ENCODE measurements at places on chromosomes 7 and 10.
A peak's percentile ranks its signal among the peaks of the same experiment; 100 is the strongest.

GRCh38 chr7:41134300-41135255 lies 568.3 kb downstream of the INHBA start:
- no peak for DNase-seq

GRCh38 chr7:43639858-43640491 lies 57.1 kb downstream of the STK17A start:
- DNase-seq = no peak

DNA sequence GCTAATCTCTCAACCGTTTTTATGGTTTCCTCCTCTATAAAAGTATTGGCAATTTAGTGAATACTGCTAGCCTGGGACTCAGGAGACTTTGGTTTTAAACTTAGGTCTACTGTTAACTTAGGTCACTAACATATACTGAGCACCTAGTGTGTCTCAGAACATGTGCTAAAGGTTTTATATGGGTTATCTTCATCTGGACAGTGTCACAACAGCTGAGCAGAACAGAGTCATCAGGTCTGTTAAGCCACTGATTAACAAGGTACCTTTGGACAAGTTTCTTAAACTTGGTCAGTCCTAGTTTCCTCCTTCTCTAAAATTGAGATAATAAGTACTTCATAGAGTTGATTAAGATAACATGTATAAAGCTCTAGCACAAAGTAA lies 30.6 kb downstream of the NET1 start:
- DNase-seq = no peak

- peak; percentile 23 for DNase-seq
Measured at GRCh38 chr7:151086802-151087244, 548 bp downstream of the AGAP3 start.

DNA sequence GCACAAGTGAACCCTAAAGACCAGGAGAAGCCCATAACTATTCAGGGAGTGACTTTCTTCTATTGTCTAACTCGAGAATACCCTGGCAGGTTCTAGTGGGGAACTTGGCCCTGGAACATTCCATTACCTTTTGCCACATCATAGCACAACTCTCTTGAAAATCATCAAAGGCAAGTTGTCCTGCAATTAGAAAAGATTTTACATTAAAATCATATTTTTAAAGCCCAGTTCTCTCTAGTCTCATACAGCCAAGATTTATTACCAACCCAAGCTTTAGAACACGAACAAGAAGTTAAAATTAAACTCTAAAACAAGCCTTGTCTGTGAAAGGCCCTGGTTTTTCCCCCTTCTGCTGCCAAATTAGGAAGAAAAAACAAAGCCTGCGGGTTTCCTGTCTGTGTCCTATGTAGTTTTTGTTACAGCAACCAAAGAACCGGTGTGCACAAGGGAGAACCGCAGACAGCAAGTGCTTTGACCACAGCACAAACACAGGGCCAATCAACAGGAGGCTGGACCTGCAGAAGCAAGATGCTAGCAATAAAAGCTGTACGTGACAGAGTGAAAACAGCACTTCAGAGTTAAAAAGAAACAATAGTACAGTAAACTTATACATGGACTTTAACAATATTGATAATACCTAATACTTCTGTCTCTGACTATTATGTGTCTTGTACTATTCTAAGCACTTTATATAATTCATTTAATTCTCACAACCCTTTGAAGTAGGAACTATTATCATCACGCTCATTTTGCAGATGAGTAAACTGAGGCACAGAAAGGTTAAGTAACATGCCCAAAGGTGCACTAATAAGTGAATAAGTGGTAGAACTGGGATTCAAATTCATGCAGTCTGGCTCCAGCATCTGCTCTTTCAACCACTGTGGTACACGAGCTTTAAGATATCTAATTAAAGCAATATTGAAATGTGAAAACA lies 65.8 kb downstream of the STK17A start:
- DNase-seq = peak; percentile 56

DNA sequence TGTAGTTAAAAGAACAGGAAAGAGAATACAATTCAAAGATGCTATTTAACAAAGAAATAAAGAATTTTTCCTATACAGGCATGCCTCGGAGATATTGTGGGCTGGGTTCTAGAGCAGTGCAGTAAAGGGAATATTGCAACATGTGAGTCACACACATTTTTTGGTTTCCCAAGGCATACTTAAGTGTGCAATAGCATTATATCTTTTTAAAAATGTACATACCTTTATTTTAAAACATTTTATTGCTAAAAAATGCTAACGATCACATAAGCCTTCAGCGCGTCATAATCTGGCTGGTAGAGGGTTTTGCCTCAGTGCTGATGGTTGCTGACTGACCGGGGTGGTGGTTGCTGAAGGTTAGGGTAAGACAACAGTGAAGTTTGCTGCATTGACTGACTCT lies 54.4 kb downstream of the ESYT2 start:
- no peak for DNase-seq

DNA sequence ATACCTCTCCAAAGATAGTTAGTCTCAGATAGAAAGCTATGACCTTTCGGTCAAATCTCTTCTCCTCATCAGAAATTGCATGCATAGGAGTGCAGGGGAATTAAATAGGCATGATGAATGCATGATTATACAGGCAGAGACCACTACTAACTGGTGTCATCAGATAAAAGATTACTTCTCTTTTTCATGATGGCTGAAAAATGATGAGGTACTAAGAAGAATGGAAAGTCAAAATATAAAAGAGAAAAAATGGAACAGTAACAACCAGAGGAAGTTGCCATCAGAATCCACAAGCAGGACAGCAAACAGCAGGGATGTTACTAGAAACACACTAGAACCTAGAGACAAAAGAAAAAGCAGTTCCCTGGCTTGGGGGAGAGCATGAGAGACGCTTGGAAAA lies 31.6 kb downstream of the CTTNBP2 start:
- no peak for DNase-seq

GRCh38 chr7:27143023-27143949 lies at the start of gene HOXA5:
HOXA5 (minus strand) TSS chr7:27143681; CDS start chr7:27143607, 74 bp downstream.
- no peak for DNase-seq

- peak; percentile 29 for DNase-seq
Measured at GRCh38 chr10:132306864-132307751, 642 bp downstream of the STK32C start.

- no peak for DNase-seq
Measured at GRCh38 chr10:119237722-119238436, 30.5 kb downstream of the GRK5 start.

GRCh38 chr7:7569081-7569527 lies 2.4 kb downstream of the MIOS start:
- no peak for DNase-seq

GRCh38 chr10:86716466-86716865 lies 40.0 kb upstream of the BMPR1A start:
- no peak for DNase-seq

DNA sequence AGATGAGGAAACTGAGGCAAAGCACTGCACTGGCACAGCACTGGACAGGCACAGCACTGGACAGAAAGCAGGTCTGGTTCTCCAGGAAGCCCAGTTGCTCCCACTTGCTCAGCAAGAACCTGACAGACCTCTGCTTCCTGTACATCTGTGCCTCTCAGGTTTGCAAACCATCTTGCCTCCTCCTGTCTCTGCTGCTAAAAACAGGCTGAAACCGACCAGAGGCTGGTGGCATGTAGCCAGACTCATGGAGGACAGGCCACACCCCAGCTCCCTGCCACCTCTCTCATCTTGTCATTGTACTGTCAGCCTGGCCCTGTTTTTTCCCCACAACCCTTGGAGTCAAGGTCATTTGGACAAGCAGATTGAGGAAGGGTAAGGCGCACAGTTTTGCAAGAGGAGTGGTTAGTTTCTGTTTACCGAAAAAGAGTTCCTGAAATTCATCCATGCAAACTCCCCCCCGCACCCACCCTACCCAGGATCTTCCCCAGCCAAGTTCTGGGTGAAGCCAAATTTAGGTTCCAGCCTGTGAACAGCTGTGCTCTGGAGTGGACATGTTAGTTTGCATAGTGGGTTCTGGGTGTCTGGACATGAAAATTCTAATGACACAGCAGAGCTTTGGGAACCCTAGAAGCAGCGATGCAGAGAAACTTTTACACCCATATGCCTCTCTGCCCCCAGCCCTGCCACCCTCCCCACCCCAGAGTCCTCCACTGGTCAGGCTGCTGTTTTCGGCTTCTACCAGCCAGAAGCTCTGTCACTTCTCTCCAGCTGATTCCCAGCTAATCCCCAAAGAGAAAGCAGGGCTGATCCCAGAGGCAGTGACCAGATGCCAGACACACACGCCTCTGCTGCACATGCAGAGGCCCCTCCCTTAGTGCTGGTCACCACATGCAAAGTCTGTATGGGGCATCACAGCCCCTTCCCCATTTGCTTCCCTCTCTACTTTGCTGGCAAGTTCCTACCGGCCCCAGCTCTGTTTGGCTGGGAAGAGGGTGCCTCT lies 8.5 kb upstream of the C10orf105 start:
- peak; percentile 58 for DNase-seq

GRCh38 chr10:26881600-26882331 lies 21.0 kb upstream of the ABI1 start:
- DNase-seq = no peak

DNA sequence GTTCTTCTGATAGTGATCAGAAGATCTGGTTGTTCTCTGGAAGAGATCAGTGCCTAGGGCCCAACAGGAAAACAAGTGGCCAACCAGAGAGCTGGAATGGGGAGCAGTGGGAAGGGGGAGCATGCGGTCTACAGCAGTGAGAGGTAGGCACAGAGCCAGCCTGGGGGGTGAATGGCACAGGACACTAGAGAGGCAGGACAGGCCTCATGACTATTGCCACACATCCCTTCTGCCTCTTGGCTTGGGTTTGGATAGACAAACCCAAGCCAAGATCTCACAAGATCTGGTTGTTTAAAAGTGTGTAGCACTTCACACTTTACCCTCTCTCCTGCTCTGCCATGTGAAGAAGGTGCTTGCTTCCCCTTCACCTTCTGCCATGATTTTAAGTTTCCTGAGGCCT lies 224.4 kb downstream of the ARHGAP12 start:
- DNase-seq = no peak

GRCh38 chr7:94787285-94787684 lies 120.1 kb upstream of the PPP1R9A start:
- no peak for DNase-seq

DNA sequence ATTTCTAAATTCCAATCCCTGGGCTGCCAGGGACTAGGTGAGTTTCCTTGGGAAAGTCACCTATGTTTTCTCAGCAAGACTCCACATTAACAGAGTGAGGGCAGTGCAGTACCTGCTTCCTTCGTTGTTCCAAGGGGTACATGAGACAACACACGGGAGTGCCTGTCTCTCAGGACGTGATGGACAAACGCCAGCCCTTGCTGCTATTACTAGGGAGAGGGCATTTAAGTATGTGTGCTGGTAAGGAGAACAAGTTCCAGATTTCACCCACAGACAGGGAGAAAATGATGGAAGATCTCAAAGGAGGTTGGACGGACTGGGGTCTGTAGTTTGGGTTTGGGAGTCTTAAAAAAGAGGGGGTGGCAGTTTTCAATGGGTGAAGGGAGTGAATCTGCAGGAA lies 195.7 kb downstream of the HERPUD2 start:
- no peak for DNase-seq

DNA sequence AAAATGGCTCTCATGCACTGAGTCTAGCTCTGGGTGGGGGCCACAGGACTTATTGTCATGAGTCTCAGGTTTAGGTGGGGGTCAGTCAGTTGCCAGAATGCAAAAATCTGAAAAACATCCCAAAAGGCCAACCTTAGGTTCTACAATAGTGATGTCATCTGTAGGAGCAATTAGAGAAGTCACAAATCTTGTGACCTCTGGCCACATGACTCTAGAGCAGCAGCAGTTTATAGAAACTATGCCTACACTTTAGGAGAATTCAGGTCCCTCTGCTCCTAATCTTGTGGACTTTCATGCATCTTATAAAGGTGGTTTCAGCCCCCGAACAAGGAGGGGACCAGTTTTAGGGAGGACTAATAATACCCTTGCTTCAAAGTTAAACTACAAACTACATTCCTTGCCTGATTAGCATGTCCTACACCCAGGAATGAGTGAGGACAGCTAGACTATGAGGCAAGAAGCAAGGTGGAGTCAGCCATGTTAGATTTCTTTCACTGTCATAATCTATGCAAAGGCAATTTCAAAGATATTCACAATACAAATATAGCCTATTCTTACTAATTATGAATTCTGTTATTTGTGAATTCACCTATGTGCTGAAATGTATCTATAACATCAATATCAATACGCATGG lies 123.5 kb upstream of the ADCY1 start:
- DNase-seq = no peak

- no peak for DNase-seq
Measured at GRCh38 chr7:127650847-127651555, 993 bp upstream of the SND1 start.

DNA sequence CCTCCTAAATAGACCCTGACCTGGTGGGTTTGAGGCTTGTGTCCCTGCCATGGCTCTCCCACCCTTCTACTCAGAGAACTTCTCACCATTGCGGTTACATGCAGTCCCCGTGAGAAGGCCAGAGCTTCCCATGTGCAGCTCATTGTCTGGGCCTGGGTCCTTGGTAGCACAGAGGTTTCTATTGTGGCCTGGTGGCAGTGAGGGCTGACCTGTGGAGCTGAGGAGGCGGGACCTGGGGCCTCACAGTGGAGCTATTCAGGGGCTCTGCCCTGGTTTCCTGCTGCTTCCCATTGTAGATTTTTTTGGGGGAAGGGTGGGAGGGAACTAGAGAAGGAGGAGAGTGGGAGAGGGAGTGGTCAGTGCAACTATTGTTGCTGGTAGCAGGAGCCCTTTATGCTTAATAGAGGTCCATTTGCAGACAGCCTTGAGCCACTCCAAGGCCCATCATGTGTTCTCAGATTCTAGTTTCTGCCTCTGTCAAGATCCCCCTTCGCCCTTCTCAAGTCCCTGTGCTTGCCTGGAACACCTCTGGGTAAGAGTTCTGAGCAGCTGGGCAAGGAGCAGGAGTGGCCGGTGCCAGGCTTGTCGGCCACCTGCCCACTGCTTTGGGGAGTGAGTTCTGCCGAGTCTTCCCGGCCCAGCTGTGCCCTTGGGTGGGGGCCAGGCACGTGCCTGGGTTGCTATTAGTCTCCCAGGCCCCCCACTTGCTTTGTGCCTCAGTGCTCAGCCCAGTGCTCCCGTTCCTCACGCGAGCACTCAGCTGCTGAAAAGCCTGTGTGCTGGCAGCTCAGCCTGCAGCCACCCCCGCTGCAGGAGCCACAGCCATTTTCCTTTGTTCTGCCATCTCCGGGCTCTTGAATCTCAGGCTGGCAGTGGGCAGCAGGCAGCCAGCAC lies 10.7 kb downstream of the TSPAN14 start:
- DNase-seq = no peak

- no peak for DNase-seq
Measured at GRCh38 chr10:17196045-17196444, 5.4 kb downstream of the TRDMT1 start.

DNA sequence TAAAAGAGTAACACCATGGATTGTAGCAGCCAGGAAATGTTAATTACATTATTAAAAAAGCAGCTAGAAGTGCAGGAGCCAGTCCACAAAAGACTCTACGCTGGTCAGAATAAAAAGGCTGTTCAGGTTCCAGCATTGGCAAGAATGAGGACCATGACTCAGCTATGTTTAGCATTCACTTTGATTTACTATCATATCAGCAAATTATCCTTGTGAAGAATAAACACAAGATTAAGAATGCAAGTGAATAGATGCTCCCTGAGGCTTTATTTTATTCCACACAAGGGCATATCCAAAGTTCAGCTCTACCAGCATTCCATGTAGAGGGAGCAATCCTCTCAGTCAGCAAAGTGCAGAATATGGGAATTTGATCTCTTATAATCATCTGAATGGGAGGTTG lies 13.6 kb downstream of the DGKB start:
- no peak for DNase-seq
